ENCODE measurements at places on chromosomes 12 and 14.
A peak's percentile ranks its signal among the peaks of the same experiment; 100 is the strongest.

GRCh38 chr12:82867762-82868500 lies 181.2 kb downstream of the TMTC2 start:
- no peak for DNase-seq

DNA sequence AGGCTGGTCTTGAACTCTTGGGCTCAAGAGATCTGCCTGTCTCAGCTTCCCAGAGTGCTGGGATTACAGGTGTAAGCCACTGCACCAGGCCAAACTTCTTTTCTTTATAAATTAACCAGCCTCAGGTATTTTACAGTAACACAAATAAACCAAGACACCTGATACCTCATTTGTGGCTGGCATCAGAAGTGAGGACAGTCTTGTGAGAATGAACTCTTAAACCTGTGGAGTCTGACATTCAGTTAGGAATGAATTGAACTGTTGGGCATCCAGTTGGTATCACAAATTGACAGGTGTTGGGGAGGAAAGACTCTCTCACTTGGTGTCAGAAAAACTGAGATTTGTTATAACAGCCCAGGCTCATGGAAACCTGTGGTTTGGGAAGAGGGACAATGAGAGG lies 120.5 kb downstream of the DENND5B start:
- DNase-seq, result no peak

DNA sequence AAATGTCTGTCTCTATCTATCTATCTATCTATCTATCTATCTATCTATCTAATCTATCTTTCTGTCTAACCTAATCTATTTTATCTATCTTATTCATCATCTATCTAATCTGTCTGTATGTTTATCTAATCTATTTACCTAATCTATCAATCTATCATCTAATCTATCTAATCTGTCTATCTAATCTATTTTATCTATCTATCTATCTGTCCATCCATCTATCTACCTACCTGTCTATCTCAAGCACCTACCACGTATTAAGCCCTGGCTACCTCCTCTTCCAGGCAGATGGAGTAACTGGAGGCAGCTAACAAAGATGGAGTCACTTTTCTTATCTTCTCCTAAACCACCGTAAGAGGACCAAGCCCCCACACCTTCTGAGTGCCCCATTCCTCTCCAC lies 5.8 kb downstream of the CD4 start:
- DNase-seq, result no peak

DNA sequence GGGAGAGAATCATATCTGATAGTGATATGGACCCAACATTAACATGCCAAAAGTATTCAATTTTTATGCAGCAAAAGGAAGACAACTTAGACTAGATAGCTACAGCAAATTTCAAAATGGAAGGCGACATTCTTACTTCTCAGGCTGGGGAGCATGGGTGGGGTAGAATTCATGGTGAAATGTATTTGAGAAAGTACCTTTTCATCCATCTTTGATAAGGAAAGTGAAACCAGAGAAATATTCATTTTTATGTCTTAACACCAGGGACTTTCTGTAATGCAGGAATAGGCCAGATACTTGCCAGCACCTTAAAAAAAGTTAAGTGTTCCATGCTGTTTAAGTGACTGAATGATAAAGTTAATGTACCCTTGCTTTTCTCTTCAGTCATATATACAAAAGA lies 13.4 kb downstream of the BTG1 start:
- DNase-seq, result peak; percentile 24

DNA sequence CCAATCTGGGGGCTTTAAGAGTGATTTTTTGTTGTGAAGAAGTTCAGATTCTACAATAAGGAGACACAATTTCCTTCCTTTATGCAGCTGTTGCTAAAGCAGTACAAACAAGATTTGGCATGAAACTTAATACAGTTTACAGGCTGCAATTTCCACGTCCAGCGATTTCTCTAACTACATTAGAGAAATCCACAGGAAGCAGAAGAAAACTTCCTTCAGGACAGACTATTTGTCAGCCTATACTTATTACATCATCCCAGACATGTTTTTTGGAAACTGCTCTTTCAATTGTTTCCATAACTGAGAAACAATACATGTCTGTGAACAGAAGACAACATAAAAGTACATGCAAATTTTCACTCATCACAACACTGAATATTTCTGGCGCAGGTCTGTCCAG lies 204.3 kb downstream of the TTC7B start:
- no peak for DNase-seq

- no peak for DNase-seq
Observed at GRCh38 chr14:105709281-105710118, 183.1 kb downstream of the TMEM121 start.

DNA sequence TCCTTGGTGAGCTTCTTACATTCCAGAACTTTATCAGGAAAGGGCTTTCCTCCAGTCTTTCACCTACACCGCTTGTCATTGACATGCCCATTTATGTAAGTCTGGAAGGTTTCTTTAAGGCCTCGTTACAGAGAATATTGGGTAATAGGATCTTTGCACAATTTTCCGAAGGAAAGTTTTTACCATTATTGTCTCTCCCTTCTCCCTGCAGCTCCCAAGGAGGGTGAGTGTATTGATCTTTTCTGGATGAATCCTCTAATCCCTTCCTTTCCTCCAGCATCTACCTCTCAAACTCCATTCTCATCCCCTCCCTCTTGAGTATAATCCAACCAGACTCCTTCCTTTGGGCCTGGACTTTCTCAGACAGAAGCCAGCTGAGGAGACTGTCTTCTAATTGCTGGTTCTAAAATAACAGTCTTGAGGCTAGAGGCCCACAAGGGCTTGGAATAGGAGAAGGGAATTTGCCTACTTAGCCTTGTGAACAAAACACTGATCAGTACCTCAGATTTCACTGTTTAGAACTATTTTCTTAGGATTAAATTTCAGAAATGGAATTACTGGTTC lies 21.8 kb downstream of the WNK1 start:
- DNase-seq, result no peak

DNA sequence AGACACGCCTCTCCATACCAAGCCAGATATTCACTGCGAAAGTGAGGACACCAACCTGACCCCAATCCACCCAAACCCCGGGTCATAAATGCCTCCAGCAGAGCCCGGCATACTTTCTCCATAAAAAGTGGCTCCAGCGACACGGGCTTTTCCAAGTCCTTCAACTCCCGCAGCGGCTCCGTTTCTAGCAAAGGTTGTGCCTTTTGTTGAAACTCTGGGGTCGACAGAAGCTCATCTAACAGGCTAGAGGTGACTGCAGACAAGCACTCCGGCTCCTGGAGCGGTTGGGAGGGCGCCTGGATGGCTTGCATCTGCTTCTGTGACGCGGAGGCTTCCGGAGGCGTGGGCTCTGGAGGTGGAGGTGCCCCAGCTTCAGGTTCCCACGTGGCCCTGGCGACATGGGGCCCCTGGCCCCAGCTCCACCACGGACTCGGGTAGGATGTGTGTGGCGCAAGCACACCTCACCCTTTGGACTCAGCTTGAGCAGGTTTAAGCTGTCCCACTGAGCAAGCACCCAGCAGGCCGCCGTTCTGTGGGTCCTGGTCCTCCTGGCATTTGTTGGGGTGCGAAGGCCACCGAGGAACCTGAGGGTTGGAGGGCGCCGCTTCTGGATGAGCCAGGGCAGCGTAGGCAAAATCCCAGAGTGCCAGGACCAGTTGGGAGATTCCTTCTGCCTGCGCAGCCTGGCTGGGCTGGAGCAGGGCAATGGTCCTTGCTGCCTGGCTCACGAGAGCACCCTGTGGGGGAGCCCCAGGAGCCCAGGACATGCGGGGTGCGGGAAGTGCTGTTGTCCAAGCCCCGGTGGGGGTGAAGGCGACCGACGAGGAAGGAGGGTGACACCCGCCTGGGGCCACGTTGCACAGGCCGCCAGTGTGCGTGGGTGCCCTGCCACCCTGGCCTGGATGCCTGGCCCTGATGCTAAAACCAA lies 186.3 kb downstream of the ALG10 start:
- DNase-seq, result no peak

GRCh38 chr12:50467439-50467838 lies 37.3 kb upstream of the DIP2B start:
- DNase-seq, result no peak

DNA sequence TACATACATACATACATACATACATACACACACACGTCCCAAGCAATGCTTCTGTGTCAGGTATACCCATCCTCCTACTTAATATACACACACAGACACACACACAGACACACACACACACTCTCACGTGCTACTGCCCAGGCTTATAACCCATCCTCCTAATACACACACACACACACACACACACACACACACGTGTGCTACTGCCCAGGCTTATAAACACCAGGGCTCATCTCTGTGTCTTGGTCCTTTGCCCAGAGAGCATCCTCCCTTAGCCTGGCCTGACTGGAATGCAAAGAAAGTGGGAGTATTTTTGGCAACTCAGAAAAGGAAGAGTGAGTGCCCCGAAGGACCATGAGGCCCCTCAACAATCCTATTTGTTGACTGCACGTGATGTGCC lies 129.0 kb downstream of the RBM19 start:
- no peak for DNase-seq

DNA sequence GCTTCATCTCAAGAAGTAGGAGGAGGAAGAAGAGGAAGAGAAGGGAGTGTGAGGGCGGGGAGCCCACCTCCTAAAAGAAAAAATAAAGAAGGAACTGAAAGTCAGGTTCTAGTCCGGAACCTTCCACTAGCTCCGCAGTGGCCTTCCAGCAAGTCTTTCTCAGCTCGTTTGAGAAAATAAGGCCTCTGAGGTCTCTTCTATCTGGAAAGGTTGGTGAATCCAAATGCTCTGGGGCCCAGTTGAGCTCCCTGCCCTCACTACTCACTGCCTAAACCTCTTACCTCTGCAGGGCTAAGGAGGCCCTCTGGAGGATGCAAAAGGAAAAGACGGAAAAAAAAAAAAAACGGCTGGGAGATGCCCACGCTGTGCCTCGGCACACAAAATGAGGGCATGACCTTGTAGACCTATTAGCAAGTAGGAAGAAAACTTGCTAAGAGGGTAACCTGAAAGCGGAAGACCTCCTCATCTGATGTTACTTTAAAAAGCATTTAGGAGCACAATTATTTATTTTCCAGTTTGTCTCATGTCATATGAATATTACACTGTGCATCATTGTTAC lies 35.9 kb downstream of the FBLN5 start:
- DNase-seq, result peak; percentile 69

DNA sequence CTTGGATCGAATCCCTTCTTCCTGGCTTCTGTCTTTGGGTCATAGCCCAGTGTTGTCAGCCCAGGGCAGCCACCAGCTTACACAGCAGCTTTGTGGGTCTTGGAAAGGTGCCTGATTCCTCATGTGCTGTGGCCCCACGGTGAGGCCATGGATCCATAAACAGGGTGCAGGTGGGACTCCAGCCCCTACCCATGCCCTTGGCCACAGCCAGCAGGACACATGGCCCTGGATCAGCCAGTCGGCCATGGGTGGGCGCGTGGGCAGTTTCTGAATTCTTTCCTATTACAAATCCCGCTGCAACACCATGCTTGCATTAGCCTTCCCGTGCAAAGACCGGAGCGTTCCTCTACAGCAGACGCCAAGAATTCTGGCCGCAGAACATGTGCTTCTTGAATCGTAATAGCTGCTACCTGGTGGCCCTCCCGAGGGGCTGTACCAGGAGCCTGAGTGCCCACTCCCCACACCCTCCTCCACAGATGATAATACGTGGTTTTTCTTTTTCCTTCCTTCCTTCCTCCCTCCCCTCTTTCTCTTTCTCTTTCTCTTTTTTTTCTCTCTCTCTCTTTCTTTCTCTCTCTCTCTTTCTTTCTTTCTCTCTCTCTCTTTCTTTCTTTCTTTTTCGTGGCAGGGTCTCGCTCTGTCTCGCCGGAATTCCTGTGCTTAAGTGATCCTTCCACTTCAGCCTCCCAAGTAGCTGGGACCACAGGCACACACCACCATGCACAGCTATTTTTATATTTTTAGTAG lies 2.9 kb upstream of the MMP17 start:
- DNase-seq, result no peak

DNA sequence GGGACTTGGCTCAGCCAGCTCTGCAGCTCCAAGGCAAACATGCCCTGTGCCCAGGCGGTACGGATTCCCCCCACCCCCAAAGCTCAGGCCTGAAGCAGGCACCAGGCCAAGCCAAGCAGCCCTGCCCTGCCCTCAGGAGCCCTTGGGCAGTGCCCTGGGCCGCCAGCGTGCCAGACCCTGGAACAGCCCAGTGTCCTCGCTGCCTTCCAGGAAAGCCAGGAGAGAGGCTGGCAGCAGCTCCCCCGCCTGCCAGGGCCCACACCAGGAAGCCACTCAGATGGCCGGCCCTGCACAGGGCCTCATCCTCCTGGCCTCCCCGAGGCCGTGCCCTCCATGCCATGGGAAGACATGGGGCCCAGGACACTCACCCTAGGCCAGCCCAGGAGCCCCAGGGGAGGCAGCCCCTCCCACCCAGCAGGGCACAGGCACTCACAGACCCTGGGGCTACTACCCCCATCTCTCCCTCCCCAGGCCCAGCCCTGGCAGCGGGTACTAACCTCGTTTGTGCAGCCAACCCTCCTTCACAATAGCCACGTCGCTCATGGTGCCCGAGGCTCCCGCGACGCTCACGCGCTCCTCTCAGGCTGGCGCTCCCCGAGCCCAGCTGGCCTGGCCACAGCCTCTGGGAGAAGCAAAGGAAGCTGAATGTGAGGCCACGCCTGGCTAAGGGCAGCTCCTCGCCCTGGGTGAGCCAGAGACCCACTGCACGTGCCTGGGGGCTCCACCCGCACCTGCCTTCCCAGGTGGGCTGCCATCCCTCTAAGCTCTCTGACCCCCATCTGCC lies 3.3 kb downstream of the AKT1 start:
- DNase-seq, result no peak

DNA sequence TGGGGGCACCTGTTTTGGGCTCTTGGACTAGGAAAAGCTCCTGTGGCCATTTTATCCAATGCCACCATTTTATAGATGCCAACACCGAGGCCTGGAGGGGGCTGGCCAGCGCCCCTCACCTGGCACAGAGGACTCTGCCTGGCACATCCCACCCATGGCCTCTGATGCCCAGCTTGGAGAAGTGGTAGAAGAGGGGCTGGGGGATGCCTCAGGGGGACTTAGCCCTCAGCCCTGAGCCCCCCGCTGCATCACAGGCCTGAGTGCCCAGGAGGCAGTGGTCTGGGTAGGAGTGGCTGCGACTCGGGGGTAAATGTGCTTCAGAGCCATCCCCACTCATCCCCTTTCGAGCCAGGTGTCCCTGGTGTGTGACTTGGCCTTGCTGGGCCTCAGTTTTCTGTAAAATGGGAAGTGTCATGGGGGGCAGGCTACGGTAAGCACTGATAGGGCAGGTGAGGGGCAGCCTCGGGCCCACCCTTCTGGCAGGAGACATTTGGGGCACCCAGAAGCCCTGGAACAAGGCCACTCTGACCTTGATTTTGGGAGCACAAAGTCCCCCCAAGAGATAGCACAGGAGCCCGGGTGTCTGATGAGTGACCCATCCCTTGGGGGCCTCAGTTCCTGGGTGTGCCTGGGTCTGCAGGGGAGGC lies 22.5 kb downstream of the SH2B3 start:
- DNase-seq, result no peak

DNA sequence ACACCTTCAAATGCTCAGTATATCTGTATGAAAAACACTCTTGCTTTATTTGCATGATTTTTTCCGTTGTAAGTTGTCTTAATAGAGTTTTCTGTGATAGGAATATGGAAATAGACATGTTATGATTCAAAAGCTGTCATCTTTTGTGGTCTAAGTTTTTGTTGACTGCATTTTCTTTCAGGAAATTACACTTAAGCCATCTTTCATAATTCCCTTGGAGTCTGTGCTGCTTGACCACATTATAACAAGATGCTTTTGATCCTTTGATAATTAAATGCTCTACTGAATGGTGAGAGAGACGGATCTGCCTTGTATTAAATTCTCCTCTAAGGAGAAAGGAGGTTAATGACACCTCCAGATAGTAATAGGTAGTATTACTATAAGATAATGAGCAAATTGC lies 272.8 kb upstream of the DAAM1 start:
- no peak for DNase-seq

- no peak for DNase-seq
Observed at GRCh38 chr14:93031505-93032315, 84.0 kb downstream of the ITPK1 start.
